ENCODE measurements at places on chromosomes 4 and X.

DNA sequence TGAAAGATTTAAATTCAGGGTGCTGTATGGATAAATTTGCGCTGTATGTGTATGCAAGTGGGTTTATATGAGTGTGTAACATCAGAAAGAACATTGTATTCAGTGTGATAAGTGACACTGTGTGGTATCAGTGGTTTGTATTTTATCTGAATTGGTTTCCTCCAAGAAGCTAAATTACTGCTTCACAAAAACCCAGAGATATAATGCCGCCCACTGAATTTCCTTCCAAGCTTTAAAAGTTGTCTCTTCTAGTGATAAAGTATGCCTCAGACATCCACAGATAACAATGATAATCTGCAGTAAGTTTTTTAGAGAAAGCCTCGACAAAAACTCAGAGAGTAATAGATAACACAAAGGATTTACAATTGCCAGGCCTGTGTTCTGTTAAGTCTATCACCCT, 710.6 kb upstream of the HS3ST1 start:
- DNase-seq: no peak

- no peak for DNase-seq
Observed at GRCh38 chr4:74682567-74683359, 111.6 kb downstream of the BTC start.

- no peak for DNase-seq
Observed at GRCh38 chrX:50865311-50865710, 45.2 kb upstream of the BMP15 start.

GRCh38 chr4:52606726-52607125, 52.4 kb downstream of the USP46 start:
- DNase-seq: no peak

DNA sequence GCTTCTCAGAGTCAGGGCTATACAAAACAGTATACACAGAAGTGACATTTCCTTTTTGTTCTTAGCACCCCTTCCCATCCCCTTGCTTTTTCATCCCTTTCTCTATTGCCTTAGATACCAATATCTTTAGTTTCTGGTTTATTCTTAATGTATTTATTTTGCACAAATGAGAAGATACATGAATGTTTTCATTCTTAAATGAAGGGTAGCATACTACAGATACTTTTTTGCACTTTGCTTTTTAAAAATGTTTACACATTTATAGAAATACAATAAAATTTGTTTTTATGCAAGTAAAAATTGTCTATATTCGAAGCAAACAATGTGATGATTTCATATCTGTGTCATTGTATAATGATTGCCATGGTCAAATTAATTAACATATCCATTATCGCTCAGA, 33.1 kb downstream of the TSPAN7 start:
- no peak for DNase-seq

DNA sequence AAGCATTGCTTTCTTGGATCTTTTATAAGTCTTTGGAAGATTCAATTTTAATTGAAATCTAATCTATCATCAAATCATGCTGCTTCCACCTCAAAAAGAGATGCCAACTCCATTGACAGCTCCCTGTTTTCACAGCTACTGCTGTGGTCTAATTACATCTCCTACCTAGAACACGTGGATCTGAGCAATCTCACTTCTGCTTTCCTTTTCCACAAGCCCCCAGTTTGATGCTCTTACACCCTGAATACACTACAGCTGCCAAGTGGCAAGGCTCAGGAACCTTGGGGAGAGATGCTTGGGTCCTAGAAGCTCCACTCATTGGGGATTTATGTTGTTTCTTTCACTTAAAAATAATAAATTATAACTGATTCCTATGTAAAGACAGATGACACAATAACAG, 172.0 kb downstream of the CFAP299 start:
- DNase-seq: no peak

DNA sequence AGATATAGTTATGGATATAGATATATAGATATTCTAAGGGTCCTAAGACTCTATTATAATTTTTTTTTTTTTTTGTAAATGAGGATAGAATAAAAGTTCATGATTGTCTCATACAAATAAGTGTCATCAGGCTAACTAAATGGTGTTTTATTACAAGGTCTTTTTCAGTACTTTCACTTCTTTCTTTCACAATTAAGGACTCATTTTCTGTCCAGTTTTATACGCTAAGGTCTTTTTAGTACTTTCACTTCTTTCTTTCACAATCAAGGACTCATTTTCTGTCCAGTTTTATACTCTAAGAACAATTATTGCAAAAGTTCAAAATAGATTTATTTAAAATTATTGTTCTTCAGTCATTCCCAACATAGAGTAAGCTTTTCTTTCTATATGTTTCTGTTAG, 32.7 kb downstream of the RUFY3 start:
- no peak for DNase-seq

- DNase-seq: no peak
Observed at GRCh38 chr4:36716874-36717273, 435.5 kb downstream of the DTHD1 start.

DNA sequence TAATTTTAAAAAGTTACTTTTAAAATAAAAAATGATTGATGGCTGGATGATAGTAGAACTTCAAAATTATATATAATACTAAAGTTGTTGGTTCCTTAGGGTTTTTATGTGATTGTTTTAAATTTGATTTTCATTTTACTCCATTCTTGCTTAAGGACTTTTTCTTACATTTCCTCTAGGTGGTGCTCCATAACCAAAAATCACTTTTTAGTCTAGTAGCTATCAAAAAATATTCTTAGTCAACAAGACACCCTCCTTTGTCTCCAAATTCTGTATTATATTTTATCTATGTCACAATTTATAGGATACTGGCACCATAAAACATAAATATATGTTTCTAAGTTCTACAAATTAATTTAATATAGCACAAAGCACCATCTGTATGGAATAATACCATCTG, 67.2 kb upstream of the BRWD3 start:
- DNase-seq: no peak

DNA sequence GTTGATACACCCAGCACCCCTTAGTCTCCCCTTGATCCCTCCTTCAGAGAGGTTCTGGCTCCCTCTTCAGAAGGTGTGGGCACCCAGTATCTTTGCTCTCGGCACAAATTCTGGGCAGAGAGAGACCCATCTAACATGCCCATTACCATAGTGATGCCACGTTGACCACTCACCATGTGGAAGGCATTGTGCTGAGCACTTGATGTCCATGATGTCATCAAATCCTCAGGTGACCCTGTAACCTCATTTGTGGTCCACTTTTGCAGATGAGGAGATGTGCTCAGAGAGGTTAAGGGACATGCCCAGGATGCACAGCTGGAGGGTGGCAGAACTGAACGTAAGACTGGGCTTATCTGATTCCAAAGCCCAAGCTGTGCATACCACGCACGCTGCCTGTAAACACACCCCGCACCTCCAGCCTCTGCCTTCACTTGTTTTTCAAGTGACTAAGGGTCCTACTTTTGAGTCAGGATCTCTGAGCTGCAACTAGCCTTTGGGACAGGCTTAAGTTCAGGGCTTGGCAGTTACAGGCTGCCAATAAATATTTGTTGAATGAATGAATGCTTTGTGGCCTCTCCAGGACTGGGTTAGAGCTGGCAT, 55.2 kb downstream of the HTRA3 start:
- no peak for DNase-seq

GRCh38 chr4:99832758-99833157, 16.1 kb downstream of the DAPP1 start:
- DNase-seq: no peak

DNA sequence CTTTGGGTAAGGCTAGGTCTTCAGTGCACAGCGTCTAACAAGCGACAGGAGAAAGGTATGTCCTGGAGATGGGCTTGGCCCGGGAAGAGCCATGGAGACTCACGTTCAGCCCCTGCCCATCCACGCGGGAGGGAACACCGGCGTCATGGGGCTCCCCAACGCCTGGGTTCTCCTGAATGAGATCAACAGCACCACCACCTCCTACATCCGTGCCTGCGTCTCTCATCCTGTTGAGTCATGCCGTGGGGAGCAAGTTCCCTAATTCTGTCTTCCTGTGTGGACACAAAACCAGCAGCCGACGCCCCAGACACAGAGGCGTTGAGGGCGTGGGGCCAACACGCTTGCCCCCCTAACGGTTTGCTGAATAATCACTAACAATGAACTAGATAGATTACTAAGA, 20.1 kb upstream of the IL3RA start:
- DNase-seq: no peak

- DNase-seq: no peak
Observed at GRCh38 chr4:164616961-164617360, 137.0 kb upstream of the SMIM31 start.

- no peak for DNase-seq
Observed at GRCh38 chr4:4791299-4792111, 68.0 kb upstream of the MSX1 start.

GRCh38 chr4:153207567-153207966, 3.3 kb downstream of the TRIM2 start:
- no peak for DNase-seq

GRCh38 chrX:146264763-146265375, 447.2 kb downstream of the SLITRK2 start:
- no peak for DNase-seq

DNA sequence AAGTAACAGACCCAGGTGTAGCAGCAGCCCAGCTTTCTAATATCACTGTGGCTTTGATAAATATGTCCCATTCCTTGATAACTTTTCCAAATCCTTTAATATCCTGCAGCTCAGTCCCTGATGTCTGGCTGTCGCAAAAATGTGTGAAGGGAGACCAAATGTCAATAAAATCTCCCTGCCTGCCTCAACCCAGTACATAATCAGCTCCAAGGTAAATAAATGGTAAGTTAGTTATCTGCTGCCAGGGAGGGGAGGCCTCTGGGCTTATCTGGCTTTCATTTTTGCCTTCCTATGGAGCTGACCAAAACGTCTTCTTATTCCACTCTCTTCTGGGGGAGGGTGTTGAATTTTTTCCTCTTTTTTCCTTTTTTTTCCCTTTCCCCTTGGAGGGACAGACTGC, 630.6 kb downstream of the MID1IP1 start:
- DNase-seq: no peak

Measured in stimulated activated CD4-positive, alpha-beta T cell treated with anti-CD3 and anti-CD28 coated beads, TNF-alpha, amount 100 ng/mL, for 1 hour (primary cell).